ENCODE measurements at places on chromosomes 3 and 15.
A peak's percentile ranks its signal among the peaks of the same experiment; 100 is the strongest.

DNA sequence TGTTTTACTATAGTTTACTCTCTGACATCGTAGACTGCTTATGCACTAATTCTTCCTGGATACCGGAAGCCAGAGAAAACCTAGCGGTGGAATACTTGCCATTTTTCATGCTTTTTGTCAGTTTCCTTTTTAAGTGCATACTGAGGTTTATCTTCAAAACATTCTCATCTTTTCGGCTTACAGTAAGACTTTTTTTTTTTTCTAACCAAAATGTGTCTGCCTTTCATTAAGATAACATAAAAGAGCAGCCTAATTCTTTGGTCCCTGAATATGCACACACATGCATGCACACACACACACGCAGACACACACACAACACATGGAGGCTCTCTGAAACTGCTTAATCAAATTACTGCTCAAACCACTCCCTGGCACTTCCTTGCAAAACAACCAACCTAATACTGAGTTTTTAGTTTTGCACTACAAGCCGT, 1.3 kb downstream of the ZNF445 start:
- no peak for DNase-seq

DNA sequence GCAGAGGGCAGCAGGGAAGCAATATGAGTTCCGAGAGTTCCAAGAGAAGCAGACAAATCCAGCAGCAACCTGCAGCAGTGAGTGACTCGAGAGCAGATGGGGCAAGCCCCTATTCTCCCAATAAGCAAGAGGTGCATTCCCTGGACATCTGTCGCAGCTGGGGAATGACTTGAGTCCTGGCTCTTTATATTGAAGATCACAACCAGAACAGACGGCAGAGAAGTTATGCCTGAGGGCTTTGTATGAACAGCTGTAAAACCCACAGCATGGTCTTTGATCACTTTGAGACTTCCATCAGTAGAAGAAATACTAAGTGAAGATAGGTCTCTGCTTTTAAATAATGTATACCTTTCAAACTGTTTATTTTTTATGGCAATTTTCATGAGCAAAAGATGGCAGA, 23.6 kb upstream of the C3orf22 start:
- peak; percentile 70 for DNase-seq

DNA sequence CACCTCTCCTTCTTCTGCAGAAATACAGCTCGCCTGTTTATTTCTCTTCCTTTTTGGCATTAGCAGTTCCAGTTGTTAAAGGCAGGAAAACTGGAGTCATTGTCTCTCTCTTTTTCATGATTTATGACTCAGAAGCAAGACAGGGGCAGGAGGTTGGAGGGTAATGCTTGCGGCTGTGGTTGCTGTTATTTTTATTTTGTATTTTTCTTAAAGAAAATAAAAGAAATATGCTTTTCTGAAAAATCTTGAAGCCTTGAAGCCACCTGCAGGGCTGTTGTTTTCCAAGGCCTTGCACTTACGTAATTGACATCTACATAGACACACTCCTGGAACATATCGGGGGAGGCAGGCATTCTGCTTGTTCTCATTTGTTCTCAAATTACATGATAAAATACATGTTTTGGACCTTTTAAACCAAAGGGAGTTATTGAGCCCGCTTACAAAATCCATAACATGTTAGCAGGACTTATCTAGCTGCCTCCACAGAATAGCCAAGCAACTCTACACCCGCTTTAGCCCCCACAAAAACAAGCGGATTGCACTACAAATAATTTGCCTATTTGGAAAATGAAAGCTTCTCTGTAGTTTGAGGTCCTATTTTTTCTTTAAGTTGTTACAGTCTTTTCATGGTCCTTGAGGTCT, 1004.6 kb upstream of the NR2F2 start:
- no peak for DNase-seq

GRCh38 chr3:166889241-166889640, 490.9 kb downstream of the ZBBX start:
- no peak for DNase-seq

DNA sequence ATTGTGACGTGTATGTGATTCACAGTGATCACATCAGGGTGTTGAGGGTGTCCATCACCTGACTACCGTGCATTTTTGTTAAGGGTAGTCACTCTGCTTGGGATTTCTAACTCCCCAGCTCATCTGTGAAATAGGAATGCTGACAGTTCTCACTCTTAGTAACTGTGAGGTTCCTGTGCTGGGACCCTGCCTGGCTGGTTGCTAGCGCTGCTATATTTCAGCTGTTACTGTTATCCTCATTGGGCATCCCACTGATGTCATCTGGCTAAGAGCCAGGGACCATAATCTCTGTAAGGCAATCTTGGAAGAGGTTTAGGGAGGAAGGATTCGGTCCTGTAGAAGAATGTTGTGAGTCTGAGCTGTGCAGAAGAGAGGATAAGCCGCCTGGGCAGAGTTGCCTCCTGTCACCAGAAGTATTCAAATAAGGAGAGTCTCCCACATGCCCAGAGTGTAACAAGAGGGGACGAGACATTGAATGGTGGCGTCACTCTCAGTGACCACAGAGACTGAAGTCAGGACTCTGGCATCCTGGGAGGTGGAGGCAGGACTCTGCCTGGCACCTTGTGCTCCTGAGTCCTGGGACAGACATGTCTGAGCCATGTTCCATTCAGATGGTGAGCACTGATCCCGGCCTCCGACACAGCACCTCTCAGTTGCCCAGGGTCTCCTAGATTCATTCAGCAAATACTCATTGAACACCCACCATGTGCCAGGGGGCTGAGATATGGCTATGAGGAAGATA, 52.2 kb downstream of the FBLN2 start:
- no peak for DNase-seq

DNA sequence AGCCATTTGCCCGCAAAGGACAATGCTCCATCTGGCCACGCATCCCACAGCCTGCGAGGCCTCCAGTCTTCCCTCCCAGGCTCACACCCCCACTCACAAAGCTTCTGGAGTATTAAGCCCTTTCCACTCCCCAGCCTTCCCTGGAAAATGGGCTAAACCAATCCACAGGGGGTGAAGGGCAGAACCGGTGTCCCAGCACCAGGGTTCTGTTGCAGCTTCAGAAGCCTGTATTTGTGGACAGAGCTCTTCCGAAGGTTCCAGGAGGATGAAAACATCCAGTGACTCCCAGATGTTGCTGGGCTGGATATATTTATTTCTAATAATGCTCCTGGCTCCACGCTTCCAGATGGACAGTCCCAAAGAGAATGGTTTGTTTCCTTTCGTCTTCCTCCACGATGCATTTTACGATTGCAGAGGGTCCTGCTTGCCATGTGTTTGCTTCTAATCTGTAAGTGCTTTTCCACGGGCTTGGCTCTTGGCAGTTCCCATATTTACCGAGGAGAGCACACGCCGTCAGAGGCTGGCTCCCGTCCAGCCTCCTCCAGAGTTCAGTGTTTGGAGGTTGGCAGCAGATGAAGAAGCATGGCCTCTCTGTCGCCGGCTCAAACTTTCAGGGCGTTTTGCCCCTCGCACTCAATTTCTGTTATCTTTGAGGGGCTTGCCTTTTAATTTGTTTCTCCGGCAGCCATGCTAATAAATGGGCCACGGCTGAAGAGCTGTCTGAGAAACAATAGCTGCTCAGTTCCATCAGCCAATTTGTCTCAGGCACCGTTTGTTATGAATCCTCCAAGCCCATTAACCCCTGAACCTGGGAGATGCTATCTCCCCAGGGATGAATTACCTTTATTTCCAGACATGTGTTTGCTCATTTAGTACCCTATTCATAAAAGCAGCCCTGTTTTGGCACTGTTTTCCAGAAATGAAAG, 367.9 kb upstream of the PROK2 start:
- peak; percentile 57 for DNase-seq

DNA sequence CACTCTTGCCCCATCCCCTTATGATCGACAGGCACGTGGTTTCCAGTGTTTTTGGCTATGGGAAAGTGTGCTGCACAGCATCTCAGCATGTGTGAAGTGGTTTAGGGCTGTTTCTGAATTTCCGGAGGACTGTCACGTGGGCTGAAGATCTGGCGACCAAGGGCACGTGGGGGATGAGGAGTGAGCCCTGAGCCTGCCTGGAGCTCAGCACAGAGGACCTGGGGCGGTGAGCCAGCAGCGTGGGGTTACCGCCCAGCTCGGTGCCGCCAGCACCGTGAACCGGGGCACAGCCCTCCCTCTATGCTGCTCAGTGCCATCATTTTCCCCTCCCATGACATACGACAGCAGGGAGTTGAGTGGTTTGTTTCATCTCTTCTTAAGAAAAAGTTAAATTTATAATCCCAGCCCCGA, 150.2 kb downstream of the DNAJB8 start:
- no peak for DNase-seq

DNA sequence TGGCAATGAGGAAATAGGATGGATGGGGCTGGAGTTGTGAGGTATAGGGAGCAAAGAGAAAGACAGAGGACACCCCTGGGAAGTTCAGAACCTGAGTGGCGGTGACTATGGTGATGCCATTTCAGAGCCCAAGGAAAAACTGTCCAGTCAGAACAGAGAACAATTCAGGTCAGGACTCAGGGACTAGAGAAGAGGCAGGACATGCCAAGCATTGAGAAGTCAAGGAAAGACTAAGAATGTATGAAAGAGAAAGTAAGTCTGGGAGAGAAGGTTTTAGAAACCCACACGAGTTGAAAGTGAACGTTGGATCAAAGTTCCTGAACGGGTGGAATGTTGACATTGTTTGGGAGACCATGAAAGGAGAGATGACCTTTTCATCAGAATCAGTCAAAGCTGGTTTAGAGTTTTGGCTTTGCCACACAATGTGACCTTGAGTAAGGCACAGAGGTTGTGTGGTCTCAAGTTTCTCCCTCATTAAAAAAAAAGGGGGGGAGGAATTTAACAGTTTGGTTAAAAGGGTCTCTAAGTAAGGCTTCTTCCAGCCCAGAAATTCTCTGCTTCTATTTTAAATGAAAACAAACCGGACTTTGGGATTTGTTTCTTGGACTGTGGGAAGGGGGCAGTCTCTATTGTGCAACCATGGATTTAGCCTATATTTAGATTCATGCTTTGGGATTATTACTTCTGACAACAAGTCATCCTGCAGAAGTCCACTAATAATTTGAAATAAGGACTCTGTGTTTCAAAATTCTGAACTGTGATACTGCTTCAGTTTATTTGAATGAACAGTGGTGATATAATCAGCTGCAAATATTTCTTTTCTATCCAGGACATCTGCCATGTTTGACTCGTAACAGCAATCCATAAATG, 315.9 kb upstream of the TBL1XR1 start:
- no peak for DNase-seq

DNA sequence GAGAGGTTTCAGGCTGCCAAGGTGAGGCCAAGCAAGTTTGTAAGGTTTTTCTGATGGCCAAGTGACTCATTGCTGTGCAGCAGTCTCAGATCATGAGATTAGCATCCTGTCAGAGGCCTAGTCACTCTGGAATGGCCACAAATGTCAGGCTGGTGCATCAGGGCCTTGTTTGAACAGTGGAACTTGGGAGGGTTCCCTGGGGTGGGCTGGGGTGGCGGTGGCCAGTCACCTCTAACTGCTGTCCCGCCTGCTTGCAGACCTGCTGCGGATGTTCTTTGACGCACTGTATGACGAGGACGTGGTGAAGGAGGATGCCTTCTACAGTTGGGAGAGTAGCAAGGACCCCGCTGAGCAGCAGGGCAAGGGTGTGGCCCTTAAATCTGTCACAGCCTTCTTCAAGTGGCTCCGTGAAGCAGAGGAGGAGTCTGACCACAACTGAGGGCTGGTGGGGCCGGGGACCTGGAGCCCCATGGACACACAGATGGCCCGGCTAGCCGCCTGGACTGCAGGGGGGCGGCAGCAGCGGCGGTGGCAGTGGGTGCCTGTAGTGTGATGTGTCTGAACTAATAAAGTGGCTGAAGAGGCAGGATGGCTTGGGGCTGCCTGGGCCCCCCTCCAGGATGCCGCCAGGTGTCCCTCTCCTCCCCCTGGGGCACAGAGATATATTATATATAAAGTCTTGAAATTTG, 2.8 kb upstream of the FAM131A start:
- no peak for DNase-seq

- no peak for DNase-seq
Observed at GRCh38 chr3:179723617-179724016, 70.8 kb downstream of the USP13 start.

- DNase-seq: no peak
Observed at GRCh38 chr15:66764072-66764786, 62.2 kb downstream of the SMAD6 start.

- no peak for DNase-seq
Observed at GRCh38 chr3:183959214-183959613, 58.5 kb downstream of the ABCC5 start.

DNA sequence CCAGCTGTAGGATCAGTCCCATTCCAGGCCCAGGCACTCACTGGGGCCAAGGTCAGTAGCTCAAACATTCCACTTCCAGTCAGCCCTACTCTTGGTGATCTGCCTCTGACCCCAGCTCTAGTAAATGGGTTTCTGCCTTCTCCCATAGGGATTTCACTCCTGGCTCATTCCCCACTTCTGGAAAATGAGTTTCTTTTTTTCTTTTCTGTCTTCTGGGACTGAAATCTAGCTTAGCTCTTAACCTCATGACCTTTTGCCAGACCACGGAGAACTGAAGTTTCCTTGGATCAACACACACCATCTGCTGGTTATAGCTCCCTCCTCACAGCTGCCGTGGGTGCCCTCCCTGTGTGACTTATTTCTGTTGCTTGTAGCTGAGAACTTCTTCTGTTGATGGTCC, 21.3 kb downstream of the MME start:
- no peak for DNase-seq

- no peak for DNase-seq
Observed at GRCh38 chr3:51268132-51268531, 117.0 kb upstream of the MANF start.

DNA sequence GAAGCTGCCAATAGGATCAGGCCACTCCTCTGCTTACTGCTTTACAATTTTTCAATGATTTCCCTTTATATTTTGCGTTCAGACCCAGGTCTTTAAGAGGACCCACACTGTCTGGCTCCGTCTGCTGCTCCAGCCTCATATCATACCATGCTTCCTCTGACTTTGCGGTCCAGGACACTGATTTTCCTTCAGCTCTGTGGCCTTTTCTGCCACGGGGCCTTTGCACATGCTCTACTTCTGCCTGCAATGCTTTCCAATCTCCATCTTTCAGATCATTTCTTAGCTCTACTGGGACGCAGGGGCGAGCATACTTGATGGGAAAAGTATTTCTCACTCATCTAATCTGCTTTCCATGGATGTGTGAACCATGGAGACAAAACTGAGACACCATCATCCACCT, 23.0 kb upstream of the SH3GL3 start:
- DNase-seq: no peak

- DNase-seq: peak; percentile 5
Observed at GRCh38 chr3:12143949-12144504, 14.7 kb downstream of the TIMP4 start.

DNA sequence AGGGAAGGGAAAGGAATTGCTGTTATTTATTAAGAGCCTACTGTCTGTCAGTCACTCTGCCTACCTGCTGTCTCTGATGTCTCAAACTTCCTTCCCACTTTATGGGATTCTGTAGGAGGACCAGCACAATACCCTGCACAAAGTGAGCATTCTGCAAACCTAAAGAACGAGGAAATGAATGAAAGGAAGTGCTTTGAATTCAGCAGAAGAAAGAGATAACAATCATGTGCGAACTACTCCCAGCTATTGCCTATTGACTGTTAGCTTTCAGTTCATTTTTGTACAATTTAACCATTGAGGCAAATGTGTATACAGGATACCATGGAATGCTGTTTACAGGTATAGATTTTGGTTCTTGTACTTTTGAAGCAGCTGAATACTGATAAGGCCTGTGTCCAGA, 66.8 kb downstream of the CMSS1 start:
- no peak for DNase-seq

All from DMS 273 treated with DMSO at 0.1 percent for 48 hours (cell line).